MM.1S (cell line): ENCODE measurements at places on chromosomes 7 and 10.

- no peak for DNase-seq
Observed at GRCh38 chr7:39421251-39421650, 145.0 kb upstream of the YAE1 start.

DNA sequence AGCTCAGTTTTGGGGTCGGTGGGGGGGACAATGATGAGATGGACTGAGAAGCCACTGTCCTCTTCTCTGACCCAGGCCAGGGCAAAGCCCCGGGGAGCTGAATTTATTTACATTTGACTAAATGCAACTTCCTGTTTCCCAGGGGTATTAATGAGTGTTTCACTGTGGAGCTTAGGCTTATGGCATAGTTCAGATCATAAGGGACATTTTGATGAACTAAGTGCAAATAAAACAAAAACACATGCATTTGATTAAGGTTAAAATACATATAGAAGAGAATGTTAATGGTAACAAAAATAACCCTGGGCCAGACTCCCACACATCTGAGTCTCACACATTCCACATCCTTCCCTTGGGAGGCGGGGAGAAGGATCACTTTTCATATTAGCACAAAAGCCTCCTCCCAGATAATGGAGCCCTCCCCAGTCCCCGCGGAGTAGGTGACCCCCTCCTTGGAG is 320.6 kb downstream of the FRMD4A start:
- DNase-seq, result no peak

DNA sequence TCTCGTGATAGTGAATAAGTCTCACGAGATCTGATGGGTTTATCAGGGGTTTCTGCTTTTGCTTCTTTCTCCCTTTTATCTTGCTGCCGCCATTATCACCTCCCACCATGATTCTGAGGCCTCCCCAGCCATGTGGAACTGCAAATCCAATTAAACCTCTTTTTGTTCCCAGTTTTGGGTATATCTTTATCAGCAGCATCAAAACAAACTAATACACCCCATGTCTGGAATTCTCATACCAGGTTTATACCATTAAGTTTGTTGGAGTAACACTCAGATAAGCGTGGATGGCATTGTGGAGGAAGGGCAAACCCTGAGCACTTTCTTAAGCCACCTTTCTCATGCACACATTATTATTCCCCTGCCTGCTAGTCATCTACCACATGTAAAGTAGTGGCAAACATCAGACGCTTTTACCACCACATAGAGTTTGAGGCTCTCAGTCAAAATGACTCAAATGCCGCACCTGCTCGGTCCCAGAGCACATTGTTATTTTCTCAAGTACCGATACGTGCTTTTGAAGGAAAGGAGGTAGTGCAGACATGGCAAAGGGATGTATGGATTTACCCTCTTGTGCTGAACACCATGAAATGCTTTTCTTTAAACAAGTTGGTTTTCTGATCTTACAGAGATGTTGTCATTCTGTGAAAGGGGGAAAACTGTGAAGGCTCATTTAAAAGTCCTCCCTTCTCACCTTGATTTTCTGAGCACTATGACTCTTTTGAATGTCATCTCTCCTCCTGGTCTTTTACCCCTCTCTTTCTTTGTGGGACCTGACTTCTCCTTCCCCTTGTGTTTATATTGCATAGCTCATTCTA is 429.7 kb downstream of the EXOC4 start:
- no peak for DNase-seq

GRCh38 chr7:131235489-131236317 is 92.0 kb upstream of the MKLN1 start:
- DNase-seq, result no peak

- no peak for DNase-seq
Observed at GRCh38 chr10:75652146-75652740, 220.8 kb downstream of the LRMDA start.

DNA sequence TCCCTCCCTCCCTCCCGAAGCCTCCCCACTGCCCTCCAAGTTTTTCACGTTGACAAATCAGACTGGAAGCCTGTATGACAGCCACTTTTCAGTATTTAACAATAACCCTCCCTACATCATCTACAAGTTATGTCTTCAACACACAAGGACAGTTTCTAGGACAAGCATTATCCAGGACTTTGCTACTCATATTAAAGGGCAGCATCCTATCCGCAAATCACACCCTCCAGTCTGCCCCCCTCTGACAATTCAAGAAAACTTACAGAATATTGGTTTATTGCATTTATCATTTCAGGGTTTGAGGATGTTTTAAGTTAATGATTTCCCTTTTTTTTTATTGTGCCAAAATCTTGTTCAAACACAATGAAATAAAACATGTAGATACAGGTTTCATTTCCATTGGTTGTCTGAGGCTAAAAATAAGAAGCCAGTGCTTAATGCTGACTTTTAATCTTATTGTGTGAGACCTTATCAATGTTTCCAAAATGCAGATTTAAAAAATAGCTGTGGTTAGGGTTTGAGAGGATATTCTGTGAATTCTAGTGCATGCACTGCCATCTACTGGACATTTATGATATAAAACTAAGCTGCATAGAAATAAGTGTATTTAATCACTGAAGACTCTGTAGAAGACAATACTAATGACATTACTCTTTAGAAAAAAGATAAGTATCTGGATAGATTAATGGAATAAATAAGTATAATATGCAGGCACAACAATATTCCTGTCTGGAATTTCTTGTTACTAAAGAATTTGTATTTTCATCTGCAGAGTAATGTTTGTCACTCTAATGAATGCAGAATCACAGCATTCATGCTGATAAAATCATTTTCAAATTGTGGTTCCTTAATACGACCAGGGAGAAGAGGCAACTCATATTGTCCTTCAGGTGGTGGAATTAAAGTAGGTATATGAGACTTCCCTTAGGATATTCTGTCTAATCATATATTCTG is 64.1 kb downstream of the CAV1 start:
- peak; percentile 86 for DNase-seq

DNA sequence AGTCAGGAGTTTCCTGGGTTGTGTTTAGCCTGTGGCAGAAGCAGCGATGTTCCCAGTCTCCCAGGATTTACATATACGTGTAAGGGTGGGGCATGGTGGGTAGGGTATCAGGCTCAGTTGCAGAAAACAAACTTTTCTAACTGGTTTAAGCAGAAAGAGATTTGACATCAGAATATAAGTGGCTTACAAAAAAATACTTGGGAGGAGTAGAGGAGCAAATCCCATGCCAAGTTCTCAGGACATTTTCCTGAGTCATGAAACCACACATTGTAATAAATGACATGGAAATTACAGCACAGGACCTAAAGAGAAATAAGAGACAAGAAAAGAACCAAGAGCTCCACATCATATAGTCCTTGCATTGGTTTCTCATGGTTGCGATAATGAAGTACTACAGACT is 26.2 kb upstream of the FRMD4A start:
- no peak for DNase-seq

GRCh38 chr7:134366481-134366880 is 49.8 kb upstream of the SLC35B4 start:
- no peak for DNase-seq

- DNase-seq, result no peak
Observed at GRCh38 chr10:3323865-3324498, 151.4 kb upstream of the PITRM1 start.

DNA sequence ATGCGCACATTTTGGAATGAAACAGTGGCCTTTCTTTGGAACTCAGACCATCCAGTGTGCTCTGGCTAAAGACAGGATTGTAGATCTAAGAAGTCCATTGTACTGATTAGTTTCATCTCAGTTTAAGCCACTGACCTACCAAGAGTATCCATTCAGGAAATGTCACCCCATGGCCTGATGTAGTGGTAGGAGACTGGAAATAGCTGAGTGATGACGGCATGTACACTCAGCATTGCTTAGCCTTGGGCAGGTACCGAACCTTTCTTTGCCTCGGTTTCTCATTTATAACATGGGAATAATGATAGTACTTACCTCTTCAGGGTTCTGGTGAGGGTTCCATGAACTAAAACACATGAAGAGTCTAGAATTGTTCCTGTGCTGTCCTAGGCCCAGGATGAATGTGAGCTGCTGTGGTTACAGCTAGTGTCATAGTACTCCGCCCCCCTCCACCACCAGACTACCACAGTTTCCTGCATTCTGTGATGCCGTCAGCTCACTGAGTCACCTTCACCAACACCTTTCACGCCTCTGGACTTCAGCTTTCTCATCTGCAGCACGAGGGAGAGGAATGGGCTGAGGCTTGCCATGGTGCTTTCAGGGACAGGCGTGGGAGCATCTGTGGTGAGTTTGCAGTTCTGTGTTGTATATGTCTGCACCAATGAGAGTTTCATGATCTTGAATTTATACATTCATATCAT is 484.0 kb upstream of the GALNT17 start:
- DNase-seq, result no peak

DNA sequence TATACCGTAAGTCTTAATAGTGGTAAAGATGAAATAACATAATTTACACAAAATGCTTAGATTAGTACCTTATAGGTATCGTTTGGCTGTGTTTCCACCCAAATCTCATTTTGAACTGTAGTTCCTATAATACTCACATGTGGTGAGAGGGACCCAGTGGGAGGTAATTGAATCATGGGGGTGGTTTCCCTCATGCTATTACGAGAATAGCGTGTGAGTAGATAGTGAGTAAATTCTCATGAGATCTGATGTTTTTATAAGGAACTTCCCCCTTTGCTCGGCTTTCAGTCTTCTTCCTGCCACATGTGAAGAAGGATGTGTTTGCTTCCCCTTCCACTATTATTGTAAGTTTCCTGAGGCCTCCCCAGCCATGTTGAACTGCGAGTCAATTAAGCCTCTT is 426.3 kb upstream of the POT1 start:
- DNase-seq, result no peak

DNA sequence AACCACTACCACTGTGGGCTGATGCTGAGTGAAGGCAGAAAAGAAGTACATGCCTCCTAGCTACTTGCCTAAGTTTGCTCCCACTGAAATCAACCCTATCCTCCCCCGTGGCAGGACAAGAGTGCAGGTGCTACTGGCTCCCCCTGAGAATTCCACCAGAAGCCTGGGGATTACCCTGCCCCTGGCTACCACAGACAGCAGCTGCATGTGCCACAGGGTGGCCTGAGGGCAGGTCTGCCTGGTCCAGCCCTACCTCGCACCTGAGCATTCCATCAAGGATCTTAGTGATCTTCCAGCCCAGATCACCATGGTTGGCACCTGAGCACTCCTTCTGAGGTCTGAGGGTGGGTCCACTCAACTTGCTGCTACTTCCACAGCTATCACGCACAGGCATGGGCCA is 176.4 kb upstream of the SMIM30 start:
- DNase-seq, result no peak

- no peak for DNase-seq
Observed at GRCh38 chr7:24570983-24571382, 2.3 kb upstream of the PALS2 start.

- no peak for DNase-seq
Observed at GRCh38 chr7:31192986-31193385, 140.9 kb downstream of the ADCYAP1R1 start.

- no peak for DNase-seq
Observed at GRCh38 chr10:18325889-18326531, 185.8 kb downstream of the CACNB2 start.

- no peak for DNase-seq
Observed at GRCh38 chr10:42973870-42974692, 102.8 kb upstream of the RET start.

DNA sequence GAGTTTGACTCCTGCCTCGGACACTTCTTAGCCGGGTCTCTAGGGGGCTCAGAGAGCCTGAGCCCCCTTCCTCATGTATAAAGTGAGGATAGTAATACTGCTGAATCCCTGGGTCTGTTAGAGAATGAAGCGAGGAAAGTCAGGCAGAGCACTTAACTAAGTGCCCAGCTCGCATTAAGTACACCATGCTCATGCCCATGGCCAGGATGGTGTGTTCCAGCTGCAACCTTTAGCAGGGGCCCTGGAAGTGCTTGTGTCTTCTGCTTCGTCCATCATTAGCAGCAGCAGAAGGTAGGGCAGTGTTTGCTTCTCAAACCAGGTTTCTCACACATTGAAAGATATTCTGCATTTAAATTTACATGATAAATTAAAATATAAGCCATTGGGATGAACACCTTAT is 27.3 kb upstream of the WDFY4 start:
- DNase-seq, result no peak
